ENCODE measurements at places on chromosomes 11 and 22. TPM values are rescaled to one million over a fixed set of nuclear protein-coding genes. Genes with fewer than 3 reads are reported as not detected.
A peak's percentile ranks its signal among the peaks of the same experiment; 100 is the strongest.

DNA sequence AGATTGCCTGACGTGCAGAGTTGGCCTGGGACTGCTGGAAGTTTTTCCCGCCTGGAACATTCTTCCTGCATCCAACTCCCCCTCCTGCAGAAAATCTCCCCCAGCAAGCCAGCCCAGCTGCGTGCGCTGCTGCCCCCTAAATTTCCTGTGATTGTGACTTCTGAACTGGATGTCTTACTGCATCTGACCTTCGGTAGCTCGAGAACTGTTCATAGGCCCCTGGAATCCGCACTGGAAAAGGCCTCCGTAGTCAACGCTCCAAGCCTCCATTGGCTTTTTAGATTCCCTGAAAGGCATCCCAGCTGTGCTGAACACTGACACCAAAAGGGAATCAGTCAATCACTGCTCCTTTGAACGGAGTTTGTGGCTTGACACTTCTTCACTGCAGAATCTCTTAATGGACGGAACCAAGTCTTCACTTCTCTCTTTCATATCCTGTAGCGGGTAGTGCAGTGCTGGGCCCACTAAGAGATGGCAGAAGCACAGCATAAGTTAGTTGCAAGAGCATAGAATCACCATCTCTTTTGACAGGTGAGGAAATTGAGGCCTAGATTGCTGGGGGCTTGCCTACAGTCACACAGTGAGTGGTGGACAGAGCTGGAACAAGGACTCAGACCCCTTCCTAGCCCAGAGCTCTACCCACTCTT lies 14.2 kb upstream of the RASD2 start:
- no peaks in the 10 kb centered on the region for H3K27me3 ChIP-seq
- no peaks in the 10 kb centered on the region for H3K36me3 ChIP-seq
- DNase-seq: no peak
- no peak overlapping the region for H3K4me3 ChIP-seq
- H3K4me1 ChIP-seq: peaks cover 4% of the 10 kb centered on the region

DNA sequence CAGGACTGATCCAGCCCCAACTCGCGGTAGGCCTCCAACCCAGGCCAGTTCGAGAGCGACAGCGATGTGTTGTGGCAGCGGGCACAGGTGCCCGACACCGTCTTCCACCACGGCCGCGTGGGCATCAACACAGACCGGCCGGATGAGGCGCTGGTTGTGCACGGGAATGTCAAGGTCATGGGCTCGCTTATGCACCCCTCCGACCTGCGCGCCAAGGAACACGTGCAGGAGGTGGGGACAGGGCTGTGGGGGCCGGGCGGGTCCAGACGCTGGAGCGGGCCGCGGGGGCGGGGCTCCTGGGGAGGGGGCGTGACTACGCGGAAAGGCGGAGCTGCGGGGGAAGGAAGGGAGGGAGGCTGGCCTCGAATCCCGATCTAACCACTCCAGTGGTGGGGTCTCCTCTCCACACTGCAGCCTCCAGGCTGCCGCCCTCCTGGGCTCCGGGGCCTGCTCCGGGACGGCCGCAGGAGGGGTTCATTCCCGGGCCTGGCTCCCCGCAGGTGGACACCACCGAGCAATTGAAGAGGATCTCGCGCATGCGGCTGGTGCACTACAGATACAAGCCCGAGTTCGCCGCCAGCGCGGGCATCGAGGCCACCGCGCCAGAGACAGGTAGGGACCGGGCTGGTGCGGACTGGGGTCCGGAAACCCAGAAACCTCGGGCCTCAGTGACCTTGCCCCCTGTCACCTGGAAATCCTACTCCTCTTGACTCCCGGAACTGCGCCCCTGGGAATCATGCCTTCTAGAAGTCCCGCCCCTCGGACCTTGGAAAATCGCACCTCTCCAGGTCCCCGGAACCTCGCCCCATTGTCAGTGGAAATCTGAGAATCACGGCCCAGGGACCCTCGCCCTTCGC lies 14.9 kb downstream of the TMEM258 start:
- H3K27ac ChIP-seq: peak overlapping the region; percentile 73
- H3K36me3 ChIP-seq: no peaks in the 10 kb centered on the region
- H3K4me3 ChIP-seq: no peak overlapping the region
- peak; percentile 86 for DNase-seq

The OR8U1 gene
- total RNA-seq: not detected

- H3K4me3 ChIP-seq: no peak overlapping the region
- peaks cover 7% of the 10 kb centered on the region for H3K36me3 ChIP-seq
- H3K27me3 ChIP-seq: no peaks in the 10 kb centered on the region
- peak; percentile 71 for DNase-seq
- peaks cover 36% of the 10 kb centered on the region for H3K4me1 ChIP-seq
Measured at GRCh38 chr11:57426439-57426928, 437 bp downstream of the SLC43A3 start.

GRCh38 chr11:75891947-75892739 lies 77.1 kb downstream of the UVRAG start:
- H3K36me3 ChIP-seq: no peaks in the 10 kb centered on the region
- no peaks in the 10 kb centered on the region for H3K4me1 ChIP-seq
- no peak for DNase-seq
- no peak overlapping the region for H3K4me3 ChIP-seq
- no peak overlapping the region for H3K27ac ChIP-seq

Measured in adrenal gland (tissue), 19 donors.